Pancreas (tissue), 10 donors: ENCODE measurements at places on chromosomes 11 and 22. TPM values are rescaled to one million over a fixed set of nuclear protein-coding genes. Genes with fewer than 3 reads are reported as not detected.

RFPL3 gene
- not detected for total RNA-seq

DNA sequence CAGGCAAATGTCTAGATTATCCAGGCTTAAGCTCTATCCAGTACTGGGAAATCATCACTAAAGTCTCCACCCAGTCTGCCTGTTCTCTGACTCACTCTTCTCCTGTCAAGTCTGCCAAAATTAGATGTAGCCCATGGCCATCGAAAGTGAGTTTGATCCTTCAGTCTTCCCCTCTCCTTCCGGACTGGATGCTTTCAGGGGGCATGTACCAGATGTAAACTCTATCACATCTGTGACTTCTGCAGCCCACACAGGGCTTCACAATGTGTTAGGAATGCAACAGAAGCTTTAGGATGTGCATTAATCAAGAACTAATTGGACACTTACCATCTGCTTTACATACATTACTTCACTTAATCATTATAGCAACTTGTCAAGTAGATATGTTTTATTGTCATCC is 12.3 kb downstream of the ME3 start:
- DNase-seq, result no peak

PGA3 gene
- total RNA-seq, result 0.08 TPM

DNA sequence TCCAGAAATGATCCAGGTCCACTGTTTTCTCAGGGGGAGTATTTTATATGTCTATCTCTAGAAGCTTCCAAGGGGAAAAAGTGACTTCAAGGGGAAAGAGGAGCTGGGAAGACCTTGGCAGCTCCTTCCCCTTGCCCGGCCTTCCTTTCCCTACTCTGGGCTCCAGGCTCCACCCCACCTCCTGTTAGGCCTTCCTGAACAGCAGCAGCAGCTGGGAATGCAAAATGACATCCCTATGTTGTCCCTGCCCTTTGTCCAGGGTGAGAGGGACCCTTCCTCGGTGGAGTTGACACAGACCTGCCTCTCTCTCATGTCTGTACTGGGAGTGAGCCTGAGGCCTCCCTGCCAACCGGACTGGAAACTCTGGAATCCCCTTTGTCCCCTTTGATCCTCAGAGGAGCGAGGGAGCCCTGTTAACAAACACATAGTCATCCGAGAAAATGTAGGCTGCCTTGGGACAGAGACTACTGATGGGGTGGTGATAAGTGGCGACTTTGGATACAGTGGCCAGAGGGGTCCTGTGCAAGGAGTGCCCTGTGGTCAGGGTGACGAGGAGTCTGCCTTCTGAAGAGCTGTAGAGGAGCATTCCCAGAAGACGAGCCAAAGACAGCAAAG is 9.0 kb upstream of the MALAT1 start:
- no peak for DNase-seq

- DNase-seq, result no peak
Measured at GRCh38 chr11:69172674-69173073, 16.9 kb downstream of the SMIM38 start.

GRCh38 chr11:121117788-121118187 is 16.7 kb downstream of the TECTA start:
- no peak for DNase-seq

GRCh38 chr11:119828819-119829218 is 99.8 kb upstream of the NECTIN1 start:
- DNase-seq, result no peak

- DNase-seq, result no peak
Measured at GRCh38 chr11:48002561-48002960, 22.2 kb downstream of the PTPRJ start.

DNA sequence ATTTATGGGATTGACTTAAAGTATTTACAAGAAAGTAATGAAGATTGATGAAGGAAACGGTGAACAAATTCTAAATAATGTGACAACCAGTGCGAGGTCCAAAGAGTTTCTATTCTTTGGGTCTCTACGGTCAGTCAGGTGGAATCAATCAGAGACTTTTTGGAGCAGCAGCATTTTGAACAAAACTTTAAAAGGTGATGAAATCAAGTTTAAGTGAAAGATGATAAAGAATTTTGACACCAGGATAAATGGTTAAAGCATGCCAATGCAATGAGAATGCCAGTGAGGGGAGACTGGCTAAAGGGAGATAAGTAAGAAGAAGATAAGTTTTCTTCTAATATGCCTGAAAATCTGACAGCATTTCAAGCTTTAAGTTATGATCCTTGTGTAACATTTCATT is 67.9 kb downstream of the DCUN1D5 start:
- no peak for DNase-seq

GRCh38 chr11:111911563-111912401 is at the start of gene CRYAB:
Gene CRYAB, minus strand, starts transcription at chr11:111911770. Its CDS starts 46 bp downstream, at chr11:111911724.
- peak; percentile 68 for DNase-seq

DNA sequence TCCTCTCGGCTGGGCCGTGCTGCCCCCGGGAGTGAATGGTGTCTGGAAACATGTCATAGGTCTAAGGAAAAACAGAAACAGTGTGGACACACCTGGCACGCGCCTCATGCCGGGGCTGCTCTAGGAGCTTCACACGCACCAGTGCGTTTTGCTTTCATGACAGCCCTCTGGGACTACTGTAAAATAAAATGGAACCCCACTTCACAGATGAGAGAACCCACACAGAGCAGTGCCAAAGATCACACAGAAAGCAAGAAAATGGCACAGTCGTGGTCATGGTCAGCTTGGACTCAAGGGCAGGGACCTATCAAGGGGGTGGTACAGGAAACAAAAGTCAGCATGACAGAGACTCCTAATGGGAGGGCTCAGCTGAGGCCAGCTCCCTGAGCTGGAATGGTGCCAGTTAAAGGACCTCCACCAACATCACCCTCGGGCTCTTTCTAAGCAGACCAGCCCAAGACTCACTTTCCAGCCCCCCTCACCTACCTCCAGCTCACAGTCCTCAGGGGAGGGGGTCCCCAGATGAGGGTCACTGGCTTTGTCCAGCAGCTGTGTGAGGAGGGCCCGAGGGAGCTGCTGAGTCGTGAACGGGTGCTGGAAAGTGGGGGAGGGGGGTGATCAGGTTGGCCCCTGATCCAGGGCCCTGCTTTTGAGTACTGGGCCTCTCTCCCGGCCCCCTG is 3.3 kb downstream of the MAP4K2 start:
- no peak for DNase-seq

- DNase-seq, result no peak
Measured at GRCh38 chr11:9607511-9607899, 34.0 kb downstream of the WEE1 start.

- DNase-seq, result peak; percentile 81
Measured at GRCh38 chr22:22207845-22208564, 36.6 kb upstream of the VPREB1 start.
